EL (cell line): ENCODE measurements at places on chromosomes 12 and 14.

DNA sequence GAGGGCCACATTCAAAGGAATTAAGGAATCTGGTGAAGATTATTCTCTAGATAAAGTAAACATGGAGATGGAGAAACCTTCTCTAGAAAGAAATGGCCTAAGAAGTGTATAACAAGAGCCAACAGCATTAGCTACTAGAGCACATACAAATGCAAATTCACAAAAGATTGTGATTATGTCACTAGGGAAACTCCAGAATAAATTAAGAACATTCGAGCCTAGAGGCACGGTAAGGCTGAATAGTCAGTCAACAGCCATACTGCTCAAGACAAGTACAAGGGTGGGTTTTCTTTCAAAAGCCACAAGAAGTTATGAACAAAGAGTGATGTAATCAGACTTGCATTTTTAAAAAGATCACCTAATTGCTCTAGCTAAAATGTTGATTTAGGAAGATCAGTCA, 25.4 kb downstream of the PPP4R3A start:
- DNase-seq: no peak

GRCh38 chr14:65198346-65198745, 96.0 kb upstream of the MAX start:
- DNase-seq: no peak

DNA sequence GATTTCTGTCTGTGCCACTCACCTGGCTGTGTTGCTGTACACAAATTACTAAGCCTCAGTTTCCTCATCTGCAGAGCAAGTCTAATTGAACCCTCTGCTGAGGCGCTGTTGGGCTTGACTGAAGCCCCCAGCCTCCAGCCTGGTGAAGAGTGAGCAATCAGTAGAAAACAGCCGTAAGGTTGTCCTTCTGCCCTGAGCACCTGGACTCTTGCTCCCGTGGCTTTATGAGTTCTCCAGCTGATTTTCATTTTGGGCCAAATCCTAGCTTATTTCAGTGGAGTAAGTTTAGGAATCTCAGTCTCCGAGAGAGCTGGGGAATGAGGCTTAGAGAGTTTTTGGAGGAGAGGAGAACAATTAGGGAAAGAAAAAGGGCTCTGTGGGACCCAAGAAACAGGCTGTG, 133.9 kb upstream of the EVL start:
- DNase-seq: no peak

DNA sequence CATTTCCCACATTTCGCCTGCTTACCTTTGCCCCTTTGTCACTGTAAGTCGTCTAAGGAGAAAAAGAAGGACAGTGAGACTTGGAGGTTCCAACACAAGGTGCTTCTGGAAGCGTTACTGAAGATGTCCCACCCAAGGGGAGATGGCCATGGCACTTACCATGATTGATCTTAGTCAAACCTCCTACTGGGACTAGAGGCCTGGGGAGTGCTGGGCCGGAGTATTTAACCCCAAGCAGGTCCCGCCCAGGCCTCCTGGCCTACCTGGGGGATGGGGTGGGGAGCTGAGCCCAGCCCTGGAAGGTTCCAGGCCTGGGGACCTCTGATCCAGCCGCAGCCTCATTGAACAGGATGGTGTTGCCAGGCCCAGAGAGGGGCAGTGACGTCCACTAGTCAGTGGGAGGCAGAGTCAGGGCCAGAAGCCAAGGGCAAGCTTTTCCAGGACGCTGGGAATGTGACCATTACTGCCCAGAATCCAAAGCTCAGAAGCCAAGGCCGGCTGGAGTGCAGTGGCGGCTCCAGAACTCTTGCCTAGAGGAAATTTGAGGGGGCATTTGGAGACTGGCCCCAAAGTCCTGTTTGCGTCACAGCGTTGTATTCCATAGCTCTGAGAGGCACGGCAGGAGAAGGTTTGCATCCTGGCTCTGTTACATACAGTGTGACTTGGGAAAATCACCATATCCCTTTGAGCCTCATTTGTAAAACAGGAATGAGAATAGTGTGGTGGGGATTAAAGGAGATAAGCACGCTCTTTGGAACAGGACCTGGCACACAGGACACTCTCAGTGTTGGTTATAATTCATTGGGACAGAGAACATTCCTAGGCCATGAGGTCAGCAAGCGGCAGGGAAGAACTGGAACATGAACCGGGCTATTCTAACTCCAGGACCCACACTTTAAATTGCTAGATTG, at the start of gene HPD:
Gene HPD, minus strand, starts transcription at position 198 of the 911 bp plus-strand sequence. Its CDS starts 36 bp downstream, at position 162.
- peak; percentile 88 for DNase-seq

GRCh38 chr12:39393890-39394289, 49.0 kb downstream of the KIF21A start:
- no peak for DNase-seq

DNA sequence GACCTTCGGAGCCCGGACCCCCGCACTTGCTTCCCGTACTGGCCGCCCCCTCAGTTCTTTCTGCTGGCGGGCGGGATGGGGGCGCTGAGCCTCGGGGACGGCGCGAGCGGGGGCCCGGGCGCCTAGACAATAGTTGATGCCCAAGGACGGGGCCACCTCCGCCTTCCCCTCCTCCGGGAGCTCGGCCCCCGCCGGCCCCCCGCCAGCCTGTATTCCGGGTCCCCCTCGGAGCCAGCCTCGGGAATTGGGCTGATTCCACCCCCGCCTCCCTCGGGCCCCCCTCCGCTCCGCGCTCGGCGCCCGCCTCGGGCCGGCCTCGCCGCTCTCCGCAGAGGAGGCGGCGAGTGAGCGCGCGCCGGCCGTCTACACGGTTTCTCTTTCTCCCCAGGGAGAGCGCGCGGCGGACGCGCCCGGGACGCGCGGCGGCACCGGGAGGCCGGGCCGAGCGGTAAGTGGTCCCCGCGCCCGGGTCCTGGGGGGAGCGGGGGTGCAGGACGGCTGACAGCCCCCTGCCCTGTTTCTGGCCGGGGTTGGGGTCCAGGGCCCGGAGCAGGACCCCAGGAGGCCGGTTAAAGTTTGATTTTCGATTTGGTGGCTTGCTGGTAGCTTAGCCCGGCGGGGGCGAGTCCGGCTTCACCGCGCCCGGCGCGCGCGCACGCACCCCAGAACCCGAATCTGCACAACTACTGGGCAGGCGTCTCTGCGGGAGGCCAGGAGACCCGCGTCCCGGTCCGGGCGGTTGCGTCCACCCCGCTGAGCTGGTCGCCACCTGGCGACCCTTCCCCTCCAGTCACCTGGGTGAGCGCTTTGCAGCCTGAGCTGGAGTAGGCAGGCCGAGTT, 413.7 kb downstream of the PCNX1 start:
- peak; percentile 74 for DNase-seq

- peak; percentile 38 for DNase-seq
Measured at GRCh38 chr12:91774434-91774921, 371.2 kb downstream of the BTG1 start.

GRCh38 chr12:38788106-38788505, 117.3 kb downstream of the CPNE8 start:
- no peak for DNase-seq

DNA sequence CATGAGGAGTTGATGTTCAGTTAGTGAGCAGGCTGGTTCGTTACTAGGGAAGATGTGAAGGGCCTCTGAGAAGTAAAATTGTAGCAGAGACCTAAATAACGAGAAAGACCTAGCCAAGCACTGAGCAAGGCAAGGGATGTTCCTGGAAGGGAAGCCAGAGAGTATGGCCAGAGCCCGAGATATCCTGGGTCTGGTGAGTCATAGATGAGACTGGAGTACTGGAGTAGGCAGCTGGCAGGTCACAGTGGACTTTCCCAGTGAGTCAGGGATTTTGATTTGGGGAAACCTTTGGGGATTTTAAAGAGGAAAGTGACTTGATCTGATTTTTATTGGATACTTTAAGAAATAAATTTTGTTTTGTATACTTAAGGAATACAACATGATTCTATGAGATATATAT, 369.0 kb downstream of the DIO2 start:
- peak; percentile 89 for DNase-seq

DNA sequence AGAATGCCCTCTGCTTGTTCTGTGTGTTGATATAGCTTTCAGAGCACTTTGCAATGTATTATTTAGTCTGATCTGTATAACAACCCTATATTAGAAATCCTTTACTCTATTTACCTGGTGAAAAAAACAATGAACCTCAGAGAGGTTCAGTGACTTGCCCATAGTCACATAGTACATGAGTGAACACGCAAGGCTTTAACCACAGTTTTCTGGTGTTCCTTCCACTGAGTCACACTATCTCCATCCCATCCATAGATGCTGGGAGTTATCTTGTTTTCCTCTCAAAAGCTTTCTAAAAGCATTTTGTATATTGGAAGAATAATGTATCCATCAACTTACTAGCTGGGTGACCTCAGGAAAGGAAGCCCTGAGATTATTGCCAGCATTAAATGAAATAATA, 104.5 kb downstream of the NT5DC3 start:
- DNase-seq: no peak

- no peak for DNase-seq
Measured at GRCh38 chr14:55077170-55078151, 26.0 kb downstream of the MAPK1IP1L start.

- no peak for DNase-seq
Measured at GRCh38 chr14:102333390-102333789, 13.8 kb downstream of the ZNF839 start.

DNA sequence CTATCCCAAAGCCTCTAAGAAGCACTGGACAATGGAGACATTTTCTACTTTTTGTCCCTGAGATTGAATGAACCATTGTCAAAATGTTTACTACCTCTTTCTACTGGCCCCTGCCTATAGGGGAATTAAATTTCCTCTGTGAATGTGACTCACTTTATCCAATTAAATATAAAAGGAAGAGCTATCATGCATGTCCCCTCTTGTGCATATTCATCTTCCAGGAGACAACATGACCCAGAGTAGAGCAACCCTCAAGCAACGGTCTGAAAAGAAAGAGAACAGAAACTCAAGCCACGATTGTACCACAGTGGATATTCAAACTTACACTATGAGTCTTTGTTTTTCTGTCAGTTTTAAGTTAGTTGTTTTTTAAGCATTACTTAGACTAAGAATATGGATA, 938.4 kb upstream of the ATXN7L3B start:
- no peak for DNase-seq

- DNase-seq: peak; percentile 88
Measured at GRCh38 chr12:122062832-122063693, 15.5 kb upstream of the MLXIP start.

DNA sequence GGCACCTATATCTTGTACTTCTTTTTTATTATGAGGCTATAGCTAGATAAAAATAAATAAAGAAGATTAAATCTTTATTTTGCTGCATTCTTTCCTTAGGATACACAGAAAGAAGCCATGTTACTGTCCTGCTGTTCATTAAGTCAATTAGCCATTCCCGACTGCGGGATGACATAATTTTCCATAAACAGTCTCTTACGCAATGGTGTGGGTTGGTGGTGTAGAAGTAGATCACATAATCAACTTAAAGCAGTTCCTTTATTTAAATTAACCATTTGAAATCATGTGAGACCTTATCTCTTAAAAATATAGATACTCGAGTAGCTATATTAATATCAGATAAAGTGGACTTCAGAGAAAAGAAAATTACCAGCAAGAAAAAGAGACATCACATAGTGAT, 40.2 kb downstream of the TAOK3 start:
- no peak for DNase-seq

DNA sequence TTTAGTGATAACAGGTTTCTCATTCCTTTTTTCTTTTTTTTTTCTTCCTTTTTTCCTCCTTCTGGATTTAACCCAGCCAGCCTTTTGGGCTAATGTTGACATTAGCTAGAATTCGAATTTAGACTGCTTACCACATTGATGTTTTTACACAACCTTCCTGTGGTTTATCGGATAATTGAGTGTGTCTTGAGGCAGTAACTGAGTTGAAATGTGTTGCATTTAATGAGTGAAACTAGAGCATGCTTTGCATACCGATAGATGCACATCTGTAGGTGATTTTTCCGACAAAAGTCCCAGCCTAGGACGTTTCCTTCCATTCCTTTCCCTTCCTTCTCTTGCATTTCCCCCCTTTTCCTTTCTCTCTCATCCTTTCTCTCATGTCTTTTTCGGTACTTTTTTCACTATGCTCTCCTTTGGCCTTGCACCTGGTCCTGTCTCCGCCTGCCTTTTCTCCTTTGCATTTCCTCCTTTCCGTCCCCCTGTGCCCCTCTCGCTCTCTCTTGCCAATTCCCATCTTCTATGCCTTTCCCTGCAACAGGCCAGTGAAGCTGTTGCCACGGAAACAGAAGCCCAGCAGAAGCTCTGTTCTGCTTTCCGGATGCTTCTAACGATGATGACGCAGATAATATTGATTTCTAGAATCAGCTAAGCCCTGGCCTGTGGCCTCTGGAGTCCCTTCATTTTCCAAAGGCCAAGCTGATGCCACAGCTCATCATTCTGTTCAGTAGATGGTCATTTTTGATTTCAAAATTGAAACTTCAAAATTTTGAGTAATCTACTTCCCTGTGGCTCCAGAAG, 76.1 kb downstream of the SLC25A47 start:
- no peak for DNase-seq

- DNase-seq: no peak
Measured at GRCh38 chr12:15706010-15706676, 83.0 kb downstream of the EPS8 start.

- no peak for DNase-seq
Measured at GRCh38 chr12:93139028-93139665, 210.1 kb upstream of the EEA1 start.

- DNase-seq: no peak
Measured at GRCh38 chr14:101084436-101084826, 180.9 kb upstream of the RTL1 start.

GRCh38 chr12:122547330-122547729, 20.3 kb downstream of the KNTC1 start:
- DNase-seq: no peak

DNA sequence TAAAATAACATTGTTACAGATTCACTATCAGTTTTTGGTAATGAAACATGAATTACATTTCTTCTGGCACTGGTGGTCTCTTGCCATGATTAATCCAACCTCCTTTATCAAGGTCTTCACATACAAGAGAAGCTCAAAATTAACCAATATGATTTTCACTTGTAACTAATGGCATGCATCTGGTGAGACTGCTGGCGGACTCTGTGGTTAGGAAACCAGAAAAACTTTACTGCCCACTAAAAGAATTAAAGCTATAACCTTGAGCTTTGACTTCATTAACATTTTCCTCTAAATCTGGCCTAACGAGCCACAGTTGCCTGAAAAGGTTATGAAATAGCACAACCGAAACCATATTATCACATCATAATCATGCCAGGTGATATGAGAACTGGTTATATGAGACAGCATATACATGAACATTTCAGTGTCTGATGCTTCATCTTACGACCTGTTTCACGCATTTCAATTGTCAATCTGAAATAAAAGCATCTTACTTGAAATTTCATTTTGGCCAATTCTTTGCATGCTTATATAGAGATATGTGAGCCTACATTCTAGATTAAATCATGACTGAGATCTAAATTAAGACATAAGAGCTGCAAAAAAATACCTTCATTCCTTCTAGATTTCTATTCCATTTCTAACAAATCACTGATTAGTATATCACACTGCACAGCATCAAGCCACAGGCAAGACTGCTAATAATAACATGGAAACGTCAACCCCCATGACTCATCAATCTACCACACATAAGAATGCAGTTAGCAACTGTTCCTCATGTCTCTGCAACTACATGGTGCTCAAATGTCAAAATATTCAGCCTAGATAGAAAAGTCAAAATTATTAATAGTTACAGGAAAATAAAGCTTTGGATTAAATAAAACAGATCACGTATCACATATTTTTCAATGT, 89.3 kb downstream of the OSBPL8 start:
- peak; percentile 90 for DNase-seq
